M059J (cell line): ENCODE measurements at places on chromosomes 2 and 18. TPM values are rescaled to one million over a fixed set of nuclear protein-coding genes. Genes with fewer than 3 reads are reported as not detected.

IL36G gene
- total RNA-seq, result not detected in 2 replicates

C18orf54 gene
- total RNA-seq, result 6.8 and 8.5 TPM in 2 replicates

ZNF385B gene
- total RNA-seq, result 2.4 TPM in 1 of 2 replicates, not detected in the other

CAPN14 gene
- total RNA-seq, result 0.30 and 1.0 TPM in 2 replicates

CHST9 gene
- total RNA-seq, result not detected in 2 replicates

BMP10 gene
- total RNA-seq, result not detected in 2 replicates

CXCR4 gene
- 0.12 TPM in 1 of 2 replicates, not detected in the other for total RNA-seq

WNT6 gene
- total RNA-seq, result 0.05 and 0.39 TPM in 2 replicates

SLC9A4 gene
- total RNA-seq, result not detected in 2 replicates

HTR2B gene
- total RNA-seq, result not detected in 2 replicates

TNS1 gene
- 2.6 and 3.5 TPM in 2 replicates for total RNA-seq

FAM117B gene
- 1.3 and 4.7 TPM in 2 replicates for total RNA-seq

DYSF gene
- total RNA-seq, result 0.27 and 0.81 TPM in 2 replicates

FAM161A gene
- total RNA-seq, result 1.7 and 2.0 TPM in 2 replicates

UGT1A8 gene
- not detected in 2 replicates for total RNA-seq

DLX1 gene
- total RNA-seq, result 5.6 and 6.8 TPM in 2 replicates

PID1 gene
- total RNA-seq, result 0.47 and 3.0 TPM in 2 replicates

SLC4A3 gene
- 1.2 and 2.6 TPM in 2 replicates for total RNA-seq

ZCCHC2 gene
- 9.6 and 13.0 TPM in 2 replicates for total RNA-seq

TMEM178A gene
- total RNA-seq, result 0.79 and 3.9 TPM in 2 replicates

ASB18 gene
- total RNA-seq, result 0.30 TPM in 1 of 2 replicates, not detected in the other

DLX2 gene
- 1.9 and 4.2 TPM in 2 replicates for total RNA-seq

FAM110C gene
- total RNA-seq, result 0.15 TPM in 1 of 2 replicates, not detected in the other

SCN2A gene
- total RNA-seq, result 0.12 and 0.44 TPM in 2 replicates

VIL1 gene
- total RNA-seq, result not detected in 2 replicates

POTEJ gene
- total RNA-seq, result not detected in 2 replicates

TRPM8 gene
- 1.9 and 4.2 TPM in 2 replicates for total RNA-seq

PSMD1 gene
- total RNA-seq, result 81.2 and 109 TPM in 2 replicates

RTKN gene
- 10.5 and 12.1 TPM in 2 replicates for total RNA-seq

PTPRM gene
- 14.0 and 32.0 TPM in 2 replicates for total RNA-seq

PROM2 gene
- 2.9 and 3.6 TPM in 2 replicates for total RNA-seq

FAM237A gene
- total RNA-seq, result not detected in 2 replicates

TMEM17 gene
- 2.1 and 3.4 TPM in 2 replicates for total RNA-seq

GPR17 gene
- 0.07 TPM in 1 of 2 replicates, not detected in the other for total RNA-seq

SLC38A11 gene
- 0.44 and 0.62 TPM in 2 replicates for total RNA-seq

RNMT gene
- 15.6 and 21.9 TPM in 2 replicates for total RNA-seq

CFAP65 gene
- total RNA-seq, result not detected in 2 replicates

ASXL3 gene
- not detected in 2 replicates for total RNA-seq

CCBE1 gene
- total RNA-seq, result 7.2 and 7.7 TPM in 2 replicates
